ENCODE measurements at places on chromosomes 11 and 22.

- peaks cover 44% of the 10 kb centered on the region for H3K27me3 ChIP-seq
- H3K4me3 ChIP-seq, result no peak overlapping the region
- H3K4me1 ChIP-seq, result no peaks in the 10 kb centered on the region
- no peak for DNase-seq
These were observed 3.0 kb upstream of the MRGPRD start for GRCh38 chr11:68983801-68984200.

GRCh38 chr22:22166941-22167713 is 77.5 kb upstream of the VPREB1 start:
- H3K27ac ChIP-seq, result peak overlapping the region; percentile 64
- H3K4me3 ChIP-seq, result peak overlapping the region; percentile 78
- no peak for DNase-seq
- peaks cover 5% of the 10 kb centered on the region for H3K36me3 ChIP-seq
- H3K27me3 ChIP-seq, result peaks cover 18% of the 10 kb centered on the region
- peaks cover 16% of the 10 kb centered on the region for H3K4me1 ChIP-seq

- DNase-seq, result no peak
- no peaks in the 10 kb centered on the region for H3K36me3 ChIP-seq
- H3K27ac ChIP-seq, result peak overlapping the region; percentile 76
- peaks cover 7% of the 10 kb centered on the region for H3K27me3 ChIP-seq
- peaks cover 7% of the 10 kb centered on the region for H3K4me1 ChIP-seq
These were observed 18.1 kb downstream of the MRGPRD start for GRCh38 chr11:68962527-68963250.

DNA sequence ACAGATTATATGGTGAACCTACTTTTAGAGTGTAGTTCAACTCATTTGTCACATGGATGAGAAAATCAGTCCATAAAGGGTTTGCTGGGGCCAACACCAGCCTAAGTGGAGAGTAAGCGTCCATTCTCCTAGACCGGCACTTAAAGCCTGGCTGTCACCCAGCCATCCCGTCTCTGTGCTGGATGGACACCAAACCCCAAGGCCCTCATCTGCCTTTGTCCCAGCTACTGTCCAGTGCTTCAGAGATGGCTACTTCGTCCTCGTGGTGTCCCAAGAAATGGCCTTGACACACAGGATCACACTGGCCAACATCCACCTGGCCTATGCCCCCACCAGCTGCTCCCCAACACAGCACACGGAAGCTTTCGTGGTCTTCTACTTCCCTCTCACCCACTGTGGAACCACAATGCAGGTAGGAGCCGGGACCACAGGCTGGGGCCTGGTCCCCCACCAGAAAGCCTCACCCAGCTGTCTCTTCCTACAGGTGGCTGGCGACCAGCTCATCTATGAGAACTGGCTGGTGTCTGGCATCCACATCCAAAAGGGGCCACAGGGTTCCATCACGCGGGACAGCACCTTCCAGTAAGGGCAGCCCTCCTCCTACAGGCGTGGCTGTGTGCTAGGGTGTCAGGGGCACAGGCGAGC is 3.5 kb downstream of the ZP1 start:
- H3K36me3 ChIP-seq, result no peaks in the 10 kb centered on the region
- peaks cover 10% of the 10 kb centered on the region for H3K27me3 ChIP-seq
- H3K4me1 ChIP-seq, result peaks cover 18% of the 10 kb centered on the region
- H3K4me3 ChIP-seq, result no peak overlapping the region

- H3K27me3 ChIP-seq, result no peaks in the 10 kb centered on the region
- peaks cover 4% of the 10 kb centered on the region for H3K36me3 ChIP-seq
- no peak overlapping the region for H3K27ac ChIP-seq
- H3K4me3 ChIP-seq, result no peak overlapping the region
- H3K4me1 ChIP-seq, result peaks cover 34% of the 10 kb centered on the region
These were observed 5.3 kb downstream of the FAM168A start for GRCh38 chr11:73592640-73593039.

DNA sequence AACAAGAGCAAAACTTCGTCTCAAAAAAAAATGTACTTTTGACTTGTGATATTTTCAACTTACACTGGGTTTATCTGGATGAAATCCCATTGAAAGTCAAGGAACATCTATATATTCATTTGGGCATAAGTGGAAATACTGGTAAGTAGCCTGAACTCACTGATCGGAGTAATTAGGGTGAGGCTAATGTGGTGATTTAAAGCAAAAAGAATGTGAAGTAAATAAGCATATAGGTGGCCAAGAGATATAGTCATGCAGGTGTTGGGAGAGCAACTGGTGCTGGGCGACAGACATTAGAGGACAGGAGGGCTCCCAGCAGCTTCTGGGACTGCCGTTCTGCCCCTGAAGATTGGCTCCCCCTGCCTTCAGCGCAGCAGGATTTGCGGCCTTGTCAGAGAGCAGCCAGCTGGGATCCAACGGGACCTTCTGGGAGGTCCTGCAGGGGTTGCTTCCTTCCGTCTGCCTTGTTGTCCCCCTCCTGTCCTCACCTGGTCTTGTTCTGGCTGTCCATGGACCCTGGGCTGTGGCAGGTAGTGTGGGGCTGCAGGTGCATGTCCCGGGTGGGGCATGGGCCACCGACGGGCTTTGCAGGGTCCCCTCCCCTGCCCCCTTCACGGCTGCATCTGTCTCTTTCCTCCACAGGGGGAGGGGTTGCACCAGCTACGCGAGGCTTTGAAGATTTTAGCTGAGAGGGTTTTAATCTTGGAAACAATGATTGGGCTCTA is 14.1 kb downstream of the RHBDD3 start:
- no peak for DNase-seq
- H3K4me1 ChIP-seq, result no peaks in the 10 kb centered on the region
- no peak overlapping the region for H3K4me3 ChIP-seq
- H3K27me3 ChIP-seq, result no peaks in the 10 kb centered on the region
- peaks cover 2% of the 10 kb centered on the region for H3K36me3 ChIP-seq
- no peak overlapping the region for H3K27ac ChIP-seq

- no peak for DNase-seq
- H3K4me1 ChIP-seq, result peaks cover 22% of the 10 kb centered on the region
- no peak overlapping the region for H3K4me3 ChIP-seq
- H3K36me3 ChIP-seq, result peaks cover 9% of the 10 kb centered on the region
- H3K27me3 ChIP-seq, result no peaks in the 10 kb centered on the region
- H3K27ac ChIP-seq, result no peak overlapping the region
These were observed 3.3 kb upstream of the AMBRA1 start for GRCh38 chr11:46597155-46597554.

DNA sequence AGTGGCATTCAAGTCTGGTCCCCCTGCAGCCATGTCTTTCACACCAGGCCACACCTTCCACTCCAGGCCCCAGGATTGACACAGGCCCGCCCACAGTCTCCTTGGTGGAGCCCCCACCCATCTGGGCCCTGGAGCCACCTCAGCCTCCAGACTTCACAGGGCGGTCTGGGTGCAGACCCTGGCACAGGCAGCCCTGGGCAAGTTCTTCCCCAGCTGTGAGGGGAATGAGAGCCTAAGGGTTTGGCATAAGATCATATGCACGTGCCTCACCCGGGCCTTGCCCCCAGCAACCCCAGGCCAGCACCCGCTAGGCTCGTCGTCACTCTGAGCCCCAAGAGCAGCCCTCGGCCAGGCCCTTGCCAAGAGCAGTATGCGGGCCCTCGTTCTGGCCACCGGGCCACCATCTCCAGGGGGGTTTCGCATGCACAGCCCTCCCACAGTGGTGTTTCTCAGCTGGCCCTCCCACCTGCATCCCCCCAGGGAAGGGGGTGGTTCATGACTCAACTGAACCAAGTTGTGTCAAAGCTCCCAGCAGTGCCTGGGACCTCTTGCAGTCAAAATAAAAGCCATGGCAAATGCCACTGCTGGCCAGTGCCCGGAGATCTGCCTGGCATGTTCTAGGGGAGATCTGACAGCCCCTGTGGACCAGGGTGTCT is 70.4 kb upstream of the KCNQ1OT1 start:
- no peak overlapping the region for H3K4me3 ChIP-seq
- H3K27me3 ChIP-seq, result peaks cover 31% of the 10 kb centered on the region
- peak overlapping the region; percentile 45 for H3K27ac ChIP-seq
- peaks cover 5% of the 10 kb centered on the region for H3K4me1 ChIP-seq
- peaks cover 10% of the 10 kb centered on the region for H3K36me3 ChIP-seq

- DNase-seq, result no peak
- H3K27me3 ChIP-seq, result peaks cover 54% of the 10 kb centered on the region
- no peak overlapping the region for H3K4me3 ChIP-seq
- peaks cover 33% of the 10 kb centered on the region for H3K4me1 ChIP-seq
These were observed 2.0 kb downstream of the OVOL1 start for GRCh38 chr11:65788821-65789220.

GRCh38 chr11:116066777-116067176 is 562.6 kb upstream of the CADM1 start:
- H3K4me1 ChIP-seq, result no peaks in the 10 kb centered on the region
- H3K4me3 ChIP-seq, result no peak overlapping the region
- DNase-seq, result no peak
- peaks cover 3% of the 10 kb centered on the region for H3K36me3 ChIP-seq
- peaks cover 33% of the 10 kb centered on the region for H3K27me3 ChIP-seq

DNA sequence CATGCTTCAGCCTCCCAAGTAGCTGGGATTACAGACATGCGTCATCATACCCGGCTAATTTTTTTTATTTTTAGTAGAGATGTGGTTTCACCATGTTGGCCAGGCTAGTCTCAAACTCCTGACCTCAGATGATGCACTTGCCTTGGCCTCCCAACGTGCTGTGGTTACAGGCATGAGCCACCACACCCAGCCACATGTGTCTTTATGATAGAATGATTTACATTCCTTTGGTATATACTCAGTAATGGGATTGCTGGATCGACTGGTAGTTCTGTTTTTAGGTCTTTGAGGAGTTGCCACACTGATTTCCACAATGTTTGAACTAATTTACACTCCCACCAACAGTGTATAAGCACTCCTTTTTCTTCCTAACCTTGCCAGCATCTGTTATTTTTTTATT is 276.2 kb downstream of the METTL15 start:
- H3K4me1 ChIP-seq, result no peaks in the 10 kb centered on the region
- H3K36me3 ChIP-seq, result peaks cover 1% of the 10 kb centered on the region
- no peak overlapping the region for H3K4me3 ChIP-seq

DNA sequence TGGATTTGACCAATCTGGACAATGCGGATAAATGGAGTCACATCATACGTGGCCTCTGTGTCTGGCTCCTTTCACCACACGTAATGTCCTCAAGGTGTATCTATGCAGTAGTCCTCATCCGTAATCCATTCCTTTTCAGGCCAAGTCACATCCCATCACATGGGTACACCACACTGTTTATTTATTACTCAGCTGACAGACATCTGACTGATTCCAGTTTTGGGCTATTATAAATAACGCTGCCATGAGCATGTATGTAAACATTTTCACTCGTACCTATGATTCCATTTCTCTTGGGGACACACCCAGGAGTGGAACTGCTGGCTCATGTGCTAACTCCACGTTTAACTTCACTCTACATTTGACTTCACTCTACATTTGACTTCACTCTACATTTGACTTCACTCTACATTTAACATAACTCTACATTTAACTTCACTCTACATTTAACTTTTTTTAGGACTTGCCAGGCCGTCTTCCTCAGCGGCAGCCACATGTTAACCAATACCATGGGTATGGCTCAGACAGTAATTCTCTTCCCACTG is 52.1 kb downstream of the SHANK2 start:
- no peaks in the 10 kb centered on the region for H3K4me1 ChIP-seq
- no peak overlapping the region for H3K4me3 ChIP-seq
- no peaks in the 10 kb centered on the region for H3K36me3 ChIP-seq
- no peak overlapping the region for H3K27ac ChIP-seq
- no peak for DNase-seq
- H3K27me3 ChIP-seq, result no peaks in the 10 kb centered on the region

DNA sequence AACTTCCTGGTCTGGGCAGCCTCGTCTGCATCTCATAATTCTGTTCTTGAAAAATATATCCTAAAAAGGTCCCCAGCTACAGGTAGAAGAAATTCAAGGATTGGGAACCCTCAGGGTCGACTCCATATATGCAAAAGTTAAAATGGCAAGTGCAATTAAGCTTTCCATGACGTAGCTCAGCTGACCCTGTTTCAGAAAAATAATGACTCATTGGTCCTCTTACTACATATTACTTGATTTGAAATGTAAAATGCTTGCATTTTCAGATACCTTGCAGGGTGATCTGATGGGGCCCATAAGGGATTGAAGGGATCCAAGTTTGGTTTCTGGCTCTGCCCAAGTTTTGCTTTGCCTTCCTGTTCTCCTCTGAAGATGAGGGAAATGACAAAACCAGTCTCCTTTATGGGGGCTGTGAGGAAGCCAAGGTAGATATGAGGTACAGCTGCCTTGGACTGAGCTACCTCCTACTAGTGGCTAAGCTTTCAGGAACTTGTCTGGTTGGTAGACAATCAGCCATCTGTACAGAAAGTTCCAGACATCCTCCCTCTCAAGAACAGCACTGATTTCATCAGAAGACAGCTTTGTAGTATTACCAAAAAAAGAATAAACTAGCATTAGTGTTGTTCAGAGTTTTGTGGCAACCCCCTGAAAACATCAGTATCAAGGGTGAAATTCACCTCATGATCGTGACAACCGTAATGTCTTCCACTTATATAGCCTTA is 177.3 kb downstream of the DBX1 start:
- H3K27ac ChIP-seq, result no peak overlapping the region
- no peak overlapping the region for H3K4me3 ChIP-seq
- no peak for DNase-seq
- H3K36me3 ChIP-seq, result no peaks in the 10 kb centered on the region
- no peaks in the 10 kb centered on the region for H3K4me1 ChIP-seq
- peaks cover 14% of the 10 kb centered on the region for H3K27me3 ChIP-seq

- H3K27ac ChIP-seq, result no peak overlapping the region
- peaks cover 22% of the 10 kb centered on the region for H3K27me3 ChIP-seq
- no peak for DNase-seq
These were observed 13.7 kb upstream of the VPS37C start for GRCh38 chr11:61174949-61175348.

DNA sequence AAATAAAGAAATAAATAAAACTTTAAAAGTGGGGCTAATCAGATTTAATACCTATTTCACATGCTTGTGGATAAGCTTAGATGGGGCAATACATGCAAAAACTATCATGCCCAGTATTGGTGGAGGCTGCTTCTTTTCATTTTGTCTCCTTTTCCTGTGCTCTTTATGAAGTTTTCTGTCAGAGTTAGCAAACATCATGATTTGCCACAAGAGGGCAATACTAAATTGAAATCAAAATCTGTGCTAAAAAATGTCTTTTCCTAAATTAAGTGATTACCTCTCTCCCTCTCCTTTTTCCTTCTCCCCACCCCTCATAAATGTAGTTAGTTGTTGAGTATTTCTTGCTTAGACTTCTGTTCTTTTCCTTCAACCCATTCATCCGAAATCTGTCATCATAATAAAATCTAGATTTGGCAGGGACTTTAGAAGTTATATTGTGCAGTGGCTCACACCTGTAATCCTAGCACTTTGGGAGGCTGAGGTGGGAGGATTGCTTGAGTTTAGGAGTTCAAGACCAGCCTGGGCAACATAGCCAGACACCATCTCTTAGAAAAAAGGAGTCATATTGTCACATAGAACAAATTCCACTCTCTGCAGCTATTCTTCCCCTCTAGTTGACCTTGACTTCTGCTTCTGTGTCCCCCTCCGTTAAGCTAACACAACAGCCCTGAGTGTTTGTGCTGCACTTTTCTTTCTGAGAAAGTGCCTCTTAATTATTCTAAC is 4.7 kb upstream of the ARHGAP42 start:
- peaks cover 9% of the 10 kb centered on the region for H3K27me3 ChIP-seq
- H3K4me3 ChIP-seq, result no peak overlapping the region
- peaks cover 2% of the 10 kb centered on the region for H3K36me3 ChIP-seq
- DNase-seq, result no peak
